ENCODE measurements at places on chromosomes 2 and 18.

GRCh38 chr2:22912398-22912797 lies 472.6 kb upstream of the KLHL29 start:
- DNase-seq = no peak

- DNase-seq = no peak
Observed at GRCh38 chr18:10041180-10041579, 127.4 kb downstream of the VAPA start.

GRCh38 chr2:223648755-223649154 lies 46.6 kb upstream of the SCG2 start:
- DNase-seq = no peak

- DNase-seq = no peak
Observed at GRCh38 chr2:100246163-100247145, 75.8 kb downstream of the LONRF2 start.

- DNase-seq = peak; percentile 87
Observed at GRCh38 chr2:161426922-161427663, 11.0 kb downstream of the TBR1 start.

DNA sequence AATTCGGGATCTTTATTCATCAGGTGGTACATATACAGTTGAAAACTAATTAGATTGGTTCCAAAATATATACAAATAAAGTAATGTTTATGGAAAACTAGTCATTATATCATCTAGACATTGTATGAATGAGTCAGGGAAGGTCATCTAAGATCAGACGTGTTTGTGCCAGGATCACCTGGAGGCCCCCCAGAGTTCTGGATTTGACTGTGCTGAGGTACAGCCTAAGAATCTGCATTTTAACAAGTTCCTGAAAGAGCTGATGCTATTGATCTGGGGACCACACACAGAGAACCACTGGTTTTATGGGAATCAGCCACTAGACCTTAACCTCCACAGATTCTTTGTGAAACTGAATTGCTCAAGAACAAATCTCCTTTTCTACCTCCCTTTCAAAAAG lies 43.2 kb downstream of the PARD6G start:
- DNase-seq = no peak

GRCh38 chr2:35428548-35428947 lies 927.0 kb upstream of the CRIM1 start:
- DNase-seq = no peak

GRCh38 chr18:48409591-48410094 lies 460 bp upstream of the ZBTB7C start:
- peak; percentile 80 for DNase-seq

DNA sequence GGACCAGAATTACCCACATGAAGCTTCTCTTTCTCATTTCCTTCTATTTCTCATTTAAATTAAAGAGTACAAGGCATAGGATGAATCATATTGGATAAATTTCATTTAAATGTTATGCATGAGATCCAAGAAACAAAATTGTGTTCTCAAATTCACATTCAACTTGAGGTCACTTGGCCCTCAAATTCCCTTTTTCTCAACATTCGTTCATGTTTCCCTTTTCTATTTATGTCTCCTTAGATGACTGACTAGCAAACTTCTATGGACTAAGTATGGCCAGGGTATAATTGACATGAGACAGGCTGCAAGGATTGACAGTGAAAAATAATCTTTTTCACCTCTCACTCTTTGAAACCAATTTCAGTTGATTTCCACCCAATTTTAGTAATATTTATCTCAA lies 4.0 kb upstream of the LDLRAD4 start:
- no peak for DNase-seq

- DNase-seq = peak; percentile 94
Observed at GRCh38 chr2:11446733-11447248, 19.2 kb downstream of the E2F6 start.

DNA sequence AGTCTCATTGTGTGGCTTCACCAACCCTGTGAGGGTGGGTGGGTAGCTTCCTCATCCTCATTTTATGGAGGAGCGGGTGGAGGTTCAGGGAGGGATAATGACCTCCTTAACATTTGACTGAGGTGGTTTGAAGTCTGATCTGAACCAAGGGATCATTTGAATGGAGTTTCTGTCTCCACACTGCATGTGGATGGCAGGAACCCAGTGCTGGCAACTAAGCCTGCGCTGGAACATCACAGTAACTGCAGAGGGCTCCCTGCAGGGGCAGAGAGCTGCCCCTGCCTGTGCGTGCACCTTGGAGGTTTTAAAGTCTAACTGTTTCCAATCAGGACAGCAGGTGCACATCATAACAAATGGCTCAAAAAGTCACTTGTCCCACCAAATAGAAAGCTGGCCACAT lies 3.3 kb downstream of the AGAP1 start:
- no peak for DNase-seq

DNA sequence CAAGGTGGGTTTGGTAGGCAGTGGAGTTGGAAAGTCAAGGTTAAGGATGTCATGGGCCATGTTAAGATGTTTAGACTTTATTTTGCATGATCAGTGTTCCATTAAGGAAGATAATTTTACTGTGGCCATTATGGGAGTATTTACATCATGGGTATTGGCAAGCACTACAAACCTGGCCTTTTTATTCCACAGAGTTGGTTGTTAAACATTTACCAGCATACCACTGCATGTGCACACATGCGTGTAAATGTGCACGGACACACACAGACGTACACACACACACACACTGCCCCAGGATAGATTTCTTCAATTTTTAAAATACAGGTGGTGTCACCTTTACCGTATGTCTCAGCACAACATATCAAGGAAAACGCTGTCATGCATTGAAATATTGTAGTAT lies 51.4 kb upstream of the ITGA6 start:
- DNase-seq = no peak

DNA sequence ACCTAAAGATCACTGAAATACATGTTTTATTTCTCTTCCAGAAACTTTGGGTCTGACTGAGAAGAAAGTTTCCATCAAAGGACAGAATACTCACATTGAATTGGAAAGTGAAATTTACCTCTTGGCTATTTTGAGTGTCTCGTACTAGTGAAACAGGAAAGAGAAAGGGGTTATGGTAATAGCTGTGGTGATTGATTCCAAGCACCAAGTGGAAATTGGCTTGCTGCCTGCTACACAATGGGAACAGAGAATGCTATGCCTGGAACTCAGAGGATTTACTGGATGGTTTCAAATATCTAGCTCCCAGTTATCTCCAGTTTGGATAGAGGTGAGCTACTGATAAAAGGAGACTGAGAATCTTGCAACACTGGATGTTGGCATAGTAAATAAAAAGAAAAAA lies 492.8 kb upstream of the FSIP2 start:
- no peak for DNase-seq

DNA sequence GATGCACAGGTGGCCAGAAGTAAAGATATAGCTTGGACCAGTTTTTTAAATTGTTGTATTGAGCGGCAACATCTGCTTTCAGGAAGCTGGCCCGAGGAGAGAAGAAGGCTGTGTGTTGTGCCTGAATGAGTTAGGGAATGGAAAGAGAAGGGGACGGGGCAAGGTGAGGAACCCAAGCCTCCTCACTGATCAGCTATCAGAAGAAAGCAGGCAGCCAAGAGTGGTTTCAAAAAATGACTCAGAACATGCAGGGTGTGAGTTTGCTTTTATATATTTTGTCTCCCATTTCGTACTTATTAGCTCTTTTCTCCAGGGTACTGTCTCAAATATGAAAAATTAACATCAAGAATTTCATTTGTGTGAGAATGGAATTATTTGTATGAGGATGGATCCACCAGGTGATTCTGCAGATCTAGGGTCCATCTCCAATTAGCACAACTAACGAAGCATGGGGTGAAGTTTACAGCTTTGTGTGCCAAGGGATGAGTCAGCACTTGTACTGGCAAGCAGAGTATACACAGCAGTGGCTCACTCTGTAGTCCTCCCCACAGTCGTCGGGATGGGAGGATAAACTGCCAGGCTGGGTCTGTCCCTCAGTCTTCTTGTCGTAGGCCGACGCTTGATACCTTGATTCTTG lies 175.7 kb downstream of the PIEZO2 start:
- no peak for DNase-seq

DNA sequence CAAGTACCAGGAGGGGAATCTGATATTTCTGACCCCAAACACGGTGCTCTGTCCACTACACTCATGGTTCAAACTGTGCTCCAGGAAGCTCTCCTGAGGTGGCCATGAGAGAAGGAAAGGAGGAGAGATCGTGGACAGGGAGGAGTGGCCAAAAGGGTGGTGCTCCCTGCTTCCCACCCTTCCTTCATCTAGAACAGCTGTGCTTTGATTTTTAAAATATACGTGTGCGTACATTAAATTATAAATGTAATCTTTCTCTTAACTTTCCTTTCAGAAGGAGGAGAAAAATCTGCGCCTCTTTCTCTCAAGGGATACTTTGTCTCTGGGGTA lies 8.2 kb upstream of the CHRNA1 start:
- DNase-seq = no peak

DNA sequence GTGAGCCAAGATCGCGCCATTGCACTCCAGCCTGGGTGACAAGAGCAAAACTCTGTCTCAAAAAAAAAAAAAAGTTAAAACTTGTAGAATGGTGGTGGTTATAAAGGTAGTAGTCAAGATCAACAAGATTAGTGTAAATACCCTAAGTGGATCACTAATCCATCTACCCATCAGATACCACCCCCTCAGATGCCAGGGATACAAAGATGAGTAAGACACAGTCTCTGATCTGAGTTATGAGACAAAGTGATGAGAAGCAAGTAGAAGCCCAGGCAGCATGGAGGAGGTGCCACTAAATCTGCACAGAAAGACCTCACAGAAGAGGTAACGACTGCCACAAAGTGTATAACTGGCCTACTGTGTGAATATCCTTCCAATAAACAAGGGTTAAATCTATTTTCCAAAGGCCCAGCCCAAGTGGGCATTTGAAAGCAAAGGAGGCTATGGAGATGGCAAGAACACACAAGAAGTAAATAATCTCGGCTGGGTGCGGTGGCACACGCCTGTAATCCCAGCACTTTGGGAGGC lies 20.2 kb downstream of the NFE2L2 start:
- no peak for DNase-seq

Data from eye (tissue), 1 donor.